ENCODE measurements at places on chromosomes 13 and 19.

- no peak overlapping the region for H3K27ac ChIP-seq
- H3K4me3 ChIP-seq: no peak overlapping the region
- no peaks in the 10 kb centered on the region for H3K36me3 ChIP-seq
- H3K27me3 ChIP-seq: no peaks in the 10 kb centered on the region
- DNase-seq: no peak
- H3K4me1 ChIP-seq: no peaks in the 10 kb centered on the region
Measured at GRCh38 chr13:59409211-59409610, 754.5 kb downstream of the DIAPH3 start.

DNA sequence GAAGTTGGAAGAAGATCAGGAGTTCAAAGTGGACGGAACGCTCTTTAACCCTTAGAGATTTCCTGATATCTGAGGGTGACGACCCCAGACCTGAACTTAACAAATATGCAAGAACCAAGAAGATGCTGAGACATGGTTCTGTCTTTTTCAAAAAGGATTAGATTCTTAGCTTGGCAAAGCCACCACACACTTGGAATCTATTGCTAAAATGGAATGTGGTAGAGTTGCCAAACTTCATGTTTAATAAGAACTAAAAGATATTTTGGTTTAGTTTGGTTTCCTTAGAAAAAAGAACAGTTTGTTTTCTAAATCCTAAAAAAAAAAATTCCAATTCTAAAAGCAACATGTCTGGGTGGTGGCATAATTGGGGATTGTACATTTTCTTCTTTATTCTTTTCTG lies 29.5 kb downstream of the UNC13A start:
- no peaks in the 10 kb centered on the region for H3K27me3 ChIP-seq
- no peak overlapping the region for H3K27ac ChIP-seq
- no peaks in the 10 kb centered on the region for H3K36me3 ChIP-seq
- H3K4me3 ChIP-seq: no peak overlapping the region
- no peak for DNase-seq

DNA sequence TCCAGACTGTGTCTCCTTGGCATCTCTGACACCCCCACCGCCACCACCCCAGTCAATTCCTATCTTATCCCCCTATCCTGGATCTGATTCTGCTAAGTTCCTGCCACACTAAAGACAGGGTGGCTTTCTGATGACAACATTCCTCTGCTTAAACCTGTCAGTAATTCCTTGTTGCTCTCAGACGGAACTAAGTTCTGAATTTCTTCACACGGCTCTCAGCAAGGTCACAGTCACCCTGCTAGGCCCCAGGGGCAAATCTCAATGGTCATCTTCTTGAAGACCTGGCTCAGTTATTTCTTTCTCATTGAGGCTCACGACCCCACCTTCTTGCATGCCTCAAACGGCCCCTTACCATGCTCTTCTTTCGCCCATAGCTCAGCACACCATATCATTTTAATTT lies 7.6 kb downstream of the ALOX5AP start:
- peak overlapping the region; percentile 86 for H3K27ac ChIP-seq
- no peaks in the 10 kb centered on the region for H3K36me3 ChIP-seq
- DNase-seq: peak; percentile 24
- no peaks in the 10 kb centered on the region for H3K27me3 ChIP-seq
- peaks cover 24% of the 10 kb centered on the region for H3K4me1 ChIP-seq

DNA sequence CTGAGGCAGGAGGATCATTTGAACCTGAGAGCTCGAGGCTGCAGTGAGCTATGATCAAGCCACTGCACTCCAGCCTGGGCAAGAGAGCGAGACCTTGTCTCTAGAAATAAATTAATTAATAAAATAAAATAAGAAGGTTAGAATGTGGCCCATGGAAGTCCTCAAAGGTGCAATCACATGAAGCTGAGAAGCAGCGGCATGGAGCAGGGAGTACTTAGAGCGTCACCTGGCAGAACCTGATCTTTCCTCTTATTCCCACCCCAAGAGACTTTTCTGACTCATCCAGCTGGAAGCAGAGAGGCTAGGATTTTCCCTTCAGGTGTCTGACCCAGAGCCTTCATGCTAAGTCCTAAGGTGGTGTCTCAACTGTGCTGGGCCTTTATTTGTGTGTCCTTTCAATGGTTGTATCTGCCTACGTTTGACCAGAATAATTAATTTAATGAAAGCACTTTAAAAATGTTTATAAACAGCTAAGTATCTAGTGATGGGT lies 8.9 kb upstream of the MRPS31 start:
- H3K4me1 ChIP-seq: peaks cover 3% of the 10 kb centered on the region
- H3K4me3 ChIP-seq: no peak overlapping the region
- DNase-seq: peak; percentile 91
- no peak overlapping the region for H3K27ac ChIP-seq
- no peaks in the 10 kb centered on the region for H3K27me3 ChIP-seq

GRCh38 chr19:19613506-19613905 lies 5.0 kb downstream of the PBX4 start:
- no peaks in the 10 kb centered on the region for H3K27me3 ChIP-seq
- H3K4me3 ChIP-seq: no peak overlapping the region
- no peaks in the 10 kb centered on the region for H3K36me3 ChIP-seq
- DNase-seq: peak; percentile 96
- H3K27ac ChIP-seq: no peak overlapping the region
- H3K4me1 ChIP-seq: peaks cover 8% of the 10 kb centered on the region

DNA sequence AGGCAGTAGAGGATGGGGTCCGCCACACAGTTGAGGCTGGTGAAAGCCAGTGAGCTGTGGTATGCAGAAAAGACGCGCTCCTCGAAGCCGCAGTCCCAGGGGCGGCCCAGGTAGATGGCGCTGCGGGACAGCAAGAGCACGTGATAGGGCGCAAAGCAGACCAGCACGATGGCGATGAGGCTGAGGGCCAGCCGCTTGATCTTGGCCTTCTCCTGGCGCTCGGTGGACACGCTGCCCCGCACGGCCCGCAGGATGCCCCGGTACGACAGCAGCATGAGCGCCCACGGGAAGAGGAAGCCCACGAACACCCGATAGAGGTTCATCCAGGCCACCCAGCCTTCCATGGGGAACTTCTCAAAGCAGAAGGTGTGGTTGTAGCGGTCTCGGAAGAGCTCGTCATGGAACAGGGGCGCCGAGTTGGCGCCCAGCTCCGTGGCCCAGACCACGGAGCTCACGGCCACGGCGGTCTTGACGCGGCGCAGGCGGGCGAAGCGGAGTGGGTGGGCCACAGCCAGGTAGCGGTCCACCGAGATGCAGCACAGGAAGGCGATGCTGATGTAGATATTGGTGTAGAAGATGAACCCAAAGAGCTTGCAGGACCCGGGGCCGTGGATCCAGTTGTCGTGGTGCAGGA lies 6.5 kb upstream of the OPA3 start:
- no peak overlapping the region for H3K27ac ChIP-seq
- peaks cover 4% of the 10 kb centered on the region for H3K27me3 ChIP-seq
- H3K4me3 ChIP-seq: peak overlapping the region; percentile 50
- no peaks in the 10 kb centered on the region for H3K4me1 ChIP-seq
- H3K36me3 ChIP-seq: no peaks in the 10 kb centered on the region

DNA sequence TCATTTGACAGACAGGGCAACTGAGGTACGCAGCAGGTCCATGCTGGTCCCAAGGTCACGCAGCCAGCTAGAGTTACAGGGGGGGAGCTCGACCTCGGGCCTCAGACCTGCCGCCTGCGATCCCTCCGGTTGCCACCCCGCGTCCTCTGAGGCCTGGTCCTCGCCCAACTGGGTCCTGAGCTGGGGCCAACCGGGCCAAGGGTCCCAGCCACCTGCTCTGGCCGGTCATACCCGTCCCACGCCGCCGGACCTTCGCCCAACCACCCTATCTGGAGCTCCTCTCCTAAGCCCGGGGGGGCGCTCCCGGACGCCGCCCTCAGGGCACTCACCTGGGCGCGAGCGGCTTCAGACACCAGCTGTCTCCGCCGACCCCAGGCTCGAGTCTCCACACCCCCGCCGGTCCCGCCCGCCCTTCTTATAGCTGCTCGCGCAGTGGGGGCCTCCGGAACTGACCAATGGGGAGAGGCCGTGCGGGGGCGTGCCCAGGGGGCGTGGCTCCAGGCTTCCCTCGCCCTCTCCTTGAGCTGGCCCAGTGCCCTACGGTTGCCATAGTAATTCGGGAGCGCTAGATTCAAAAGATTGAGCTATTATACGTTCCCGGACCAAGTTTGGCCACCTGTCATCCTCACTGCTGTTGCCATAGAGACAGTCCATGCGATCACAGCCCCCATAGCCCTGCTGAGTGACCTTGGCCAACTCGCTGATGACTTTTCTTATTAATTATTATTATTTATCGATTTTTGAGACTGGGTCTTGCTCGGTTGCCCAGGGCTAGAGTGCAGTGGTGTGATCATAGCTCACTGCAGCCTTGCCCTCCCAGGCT lies at the start of gene PLIN5:
PLIN5 (minus strand) TSS at position 389 of the 823 bp plus-strand sequence. CDS start 1,150 bp downstream, outside the sequence.
- H3K27me3 ChIP-seq: peaks cover 3% of the 10 kb centered on the region
- H3K36me3 ChIP-seq: no peaks in the 10 kb centered on the region
- H3K27ac ChIP-seq: no peak within 1 kb of the TSS
- no peaks in the 10 kb centered on the region for H3K4me1 ChIP-seq

DNA sequence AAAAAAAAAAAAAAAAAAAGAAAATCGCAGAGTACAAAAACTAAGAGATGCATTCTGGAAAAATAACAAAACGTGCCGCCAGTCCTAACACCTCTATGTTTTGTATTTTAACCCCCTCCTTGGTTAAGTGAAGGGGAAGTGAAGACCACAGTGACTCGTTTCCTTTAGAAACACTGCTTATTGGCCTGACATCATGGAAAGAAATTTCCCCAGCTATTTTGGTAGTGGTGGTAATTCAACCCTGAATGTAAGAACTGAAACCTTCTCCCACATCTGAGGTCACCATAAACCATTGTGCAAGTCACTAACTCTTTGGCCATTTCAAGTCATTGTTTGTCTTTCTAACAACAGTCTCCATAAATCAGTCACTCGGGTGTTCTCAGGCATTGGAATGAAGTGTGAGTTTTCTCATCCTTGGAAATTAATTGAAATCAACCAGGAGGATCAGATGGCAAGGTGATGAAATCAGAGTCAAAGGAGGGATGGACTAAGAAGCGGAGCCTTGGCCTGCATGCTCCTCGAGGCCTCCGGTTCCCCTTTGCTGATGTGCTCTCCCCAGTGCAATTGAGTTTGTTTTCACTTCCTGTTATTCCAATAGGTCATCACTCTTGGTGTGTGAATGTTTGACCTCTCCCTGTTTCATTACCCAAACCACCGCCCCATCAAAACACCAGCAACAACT lies 443.9 kb downstream of the FGF9 start:
- no peak overlapping the region for H3K27ac ChIP-seq
- peak; percentile 48 for DNase-seq
- H3K4me3 ChIP-seq: no peak overlapping the region
- H3K4me1 ChIP-seq: peaks cover 2% of the 10 kb centered on the region
- no peaks in the 10 kb centered on the region for H3K27me3 ChIP-seq

GRCh38 chr13:66364346-66364745 lies 865.8 kb downstream of the PCDH9 start:
- no peaks in the 10 kb centered on the region for H3K4me1 ChIP-seq
- no peak for DNase-seq
- no peak overlapping the region for H3K27ac ChIP-seq

DNA sequence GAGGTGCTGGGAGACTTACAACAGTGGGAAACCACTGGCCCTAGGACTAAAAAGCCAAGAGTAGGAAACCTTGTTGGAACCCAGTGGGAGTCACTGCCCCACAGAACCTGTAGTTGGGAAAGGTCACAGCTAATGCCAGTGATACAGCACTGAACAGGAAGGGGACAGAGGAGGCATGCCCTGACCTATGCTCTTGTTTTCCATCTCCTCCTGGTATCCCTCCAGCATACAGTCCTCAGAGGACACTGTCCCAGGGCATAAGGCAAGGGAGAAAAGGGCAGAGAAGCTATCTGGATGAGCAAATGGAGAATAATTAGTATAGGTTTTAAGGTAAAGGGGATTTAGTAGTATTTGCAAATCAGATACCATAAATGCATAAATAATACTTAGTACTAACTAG lies 11.2 kb upstream of the TBC1D4 start:
- no peak for DNase-seq
- H3K27me3 ChIP-seq: no peaks in the 10 kb centered on the region
- no peak overlapping the region for H3K4me3 ChIP-seq
- H3K27ac ChIP-seq: no peak overlapping the region

GRCh38 chr19:3536429-3537100 lies 2.4 kb upstream of the TEKTIP1 start:
- H3K27ac ChIP-seq: peak overlapping the region; percentile 17
- H3K4me3 ChIP-seq: no peak overlapping the region
- no peak for DNase-seq
- H3K36me3 ChIP-seq: peaks cover 67% of the 10 kb centered on the region

DNA sequence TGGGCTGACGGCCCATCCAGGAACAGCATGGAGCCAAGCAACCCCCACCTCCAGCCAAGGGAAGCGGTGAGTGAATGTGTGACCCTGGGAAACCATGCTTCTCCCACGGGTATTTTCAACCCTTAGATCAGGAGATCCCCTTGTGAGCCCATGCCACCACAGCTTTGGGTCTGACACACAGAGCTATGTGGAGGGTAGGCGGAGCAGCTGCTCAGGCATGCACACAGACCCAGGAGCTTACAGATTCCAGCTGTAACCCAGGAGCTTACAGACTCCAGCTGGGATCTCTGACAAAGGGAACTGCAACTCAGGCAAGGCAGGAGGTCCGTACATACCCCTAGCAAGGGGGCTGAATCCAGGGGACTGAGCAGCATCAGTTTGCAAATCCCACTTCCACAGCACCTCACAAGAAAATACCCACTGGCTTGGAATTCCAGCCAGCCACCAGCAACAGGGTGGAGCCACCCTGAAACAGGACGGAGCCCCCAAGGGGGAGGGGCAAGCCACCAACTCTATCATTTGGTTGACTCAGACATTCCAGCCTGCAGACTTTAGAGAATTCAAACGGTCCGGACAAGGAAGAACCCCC lies 40.8 kb upstream of the RFXAP start:
- peaks cover 6% of the 10 kb centered on the region for H3K4me1 ChIP-seq
- H3K27ac ChIP-seq: no peak overlapping the region
- DNase-seq: peak; percentile 15
- no peaks in the 10 kb centered on the region for H3K36me3 ChIP-seq
- no peak overlapping the region for H3K4me3 ChIP-seq
- H3K27me3 ChIP-seq: no peaks in the 10 kb centered on the region

DNA sequence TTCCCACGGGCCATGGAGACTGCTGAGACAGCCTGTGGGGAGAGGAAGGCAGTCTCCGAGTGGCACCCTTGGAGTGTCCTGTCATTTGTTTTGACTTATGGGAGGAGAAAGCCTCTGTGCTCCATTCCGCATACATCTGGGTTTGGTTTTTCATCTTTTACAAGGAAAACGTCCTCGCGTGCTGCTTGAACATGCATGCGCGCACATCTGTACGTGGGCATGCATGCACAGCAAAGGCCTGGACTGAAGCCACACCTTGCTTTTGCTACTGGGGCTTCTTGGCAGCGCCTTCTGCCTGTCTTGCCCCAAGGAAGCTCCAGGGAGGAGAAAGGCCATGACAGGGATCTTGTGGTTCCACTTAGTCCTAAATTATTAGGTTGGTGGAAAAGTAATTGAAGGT lies 44.0 kb downstream of the SUGP2 start:
- no peak overlapping the region for H3K27ac ChIP-seq
- H3K27me3 ChIP-seq: no peaks in the 10 kb centered on the region
- no peak for DNase-seq

GRCh38 chr13:89950225-89950624 lies 1397.3 kb upstream of the MIR17HG start:
- H3K27me3 ChIP-seq: no peaks in the 10 kb centered on the region
- H3K4me3 ChIP-seq: no peak overlapping the region
- no peaks in the 10 kb centered on the region for H3K4me1 ChIP-seq
- H3K27ac ChIP-seq: no peak overlapping the region

- H3K27me3 ChIP-seq: no peaks in the 10 kb centered on the region
- peak within 1 kb of the TSS; percentile 85 for H3K4me3 ChIP-seq
- peaks cover 11% of the 10 kb centered on the region for H3K36me3 ChIP-seq
Measured at GRCh38 chr19:32971715-32972540, at the start of the genes CEP89 and FAAP24. TSS of gene CEP89 (minus strand) at chr19:32971958. CDS start at chr19:32971874, 84 bp downstream. TSS of gene FAAP24 (plus strand) at chr19:32972242. CDS start at chr19:32973197, 955 bp downstream.

- no peaks in the 10 kb centered on the region for H3K36me3 ChIP-seq
- no peak overlapping the region for H3K4me3 ChIP-seq
- no peaks in the 10 kb centered on the region for H3K4me1 ChIP-seq
Measured at GRCh38 chr19:13078897-13079541, 23.6 kb downstream of the LYL1 start.

Measured in trophoblast cell (in vitro differentiated cells and primary cell).